Neural crest cell (in vitro differentiated cells): ENCODE measurements at places on chromosomes 4 and X.

DNA sequence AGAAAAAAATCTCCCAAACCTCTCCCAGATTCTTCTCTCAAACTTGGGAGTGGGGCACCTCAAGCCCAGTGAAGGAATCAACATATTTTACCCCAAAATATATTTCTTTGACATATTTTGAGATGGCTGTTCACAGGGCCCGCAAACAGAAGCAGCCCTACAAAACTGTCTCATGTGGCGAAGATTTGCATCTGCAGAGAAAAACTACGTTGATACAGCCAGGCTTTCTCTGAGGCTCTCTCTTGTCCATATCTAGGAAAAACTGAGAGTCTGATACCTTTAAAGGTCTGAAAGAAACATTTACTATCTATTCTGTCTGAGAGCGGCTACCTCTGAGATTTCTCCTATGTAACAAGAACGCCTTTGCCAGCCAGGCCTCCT lies 23.3 kb upstream of the TMSB4X start:
- DNase-seq, result no peak

DNA sequence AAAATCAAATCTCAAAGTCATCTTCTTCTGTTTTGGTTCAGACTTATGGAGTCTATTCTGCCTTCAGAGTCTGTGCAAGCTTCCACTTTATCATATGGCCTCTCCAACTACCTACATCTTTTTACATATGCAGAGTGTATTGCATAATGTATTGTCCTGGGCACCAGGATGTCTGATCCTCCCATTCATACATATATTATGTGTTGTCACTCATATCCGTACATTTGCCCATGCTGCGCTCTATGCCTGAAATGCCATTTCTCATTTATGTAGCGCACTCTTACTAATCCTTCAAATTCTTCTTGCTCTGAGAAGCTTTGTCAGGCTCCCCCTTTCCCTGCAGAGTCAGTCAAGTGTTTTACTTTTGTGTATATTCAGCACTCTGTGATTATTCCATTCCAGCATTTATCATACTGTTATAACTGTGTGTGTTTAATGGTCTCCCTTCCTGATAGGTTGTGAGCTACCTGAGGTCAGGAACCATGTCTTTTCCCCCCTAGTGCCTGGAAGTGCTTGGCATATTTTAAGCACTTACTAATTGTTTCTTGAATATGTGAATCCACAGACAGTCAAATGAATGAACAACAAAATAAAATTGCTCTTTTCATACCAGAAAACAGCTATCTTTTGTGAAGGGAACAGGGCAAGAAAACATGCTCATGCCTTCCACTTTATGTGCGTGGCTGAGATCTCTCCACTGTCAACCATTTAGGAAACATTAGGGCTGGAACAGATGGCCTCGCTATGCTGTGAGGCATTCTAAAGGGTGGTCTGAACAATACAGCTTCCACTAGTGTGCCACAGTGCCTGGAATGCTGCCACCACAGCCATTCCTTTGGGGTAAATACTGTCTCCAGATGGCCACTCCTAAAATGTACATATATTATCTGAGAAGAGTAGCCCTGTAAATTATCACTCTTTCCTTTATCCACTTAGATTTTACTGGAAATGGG lies 81.8 kb downstream of the GLUD2 start:
- no peak for DNase-seq

- no peak for DNase-seq
Observed at GRCh38 chrX:56066016-56066415, 166.1 kb upstream of the KLF8 start.

DNA sequence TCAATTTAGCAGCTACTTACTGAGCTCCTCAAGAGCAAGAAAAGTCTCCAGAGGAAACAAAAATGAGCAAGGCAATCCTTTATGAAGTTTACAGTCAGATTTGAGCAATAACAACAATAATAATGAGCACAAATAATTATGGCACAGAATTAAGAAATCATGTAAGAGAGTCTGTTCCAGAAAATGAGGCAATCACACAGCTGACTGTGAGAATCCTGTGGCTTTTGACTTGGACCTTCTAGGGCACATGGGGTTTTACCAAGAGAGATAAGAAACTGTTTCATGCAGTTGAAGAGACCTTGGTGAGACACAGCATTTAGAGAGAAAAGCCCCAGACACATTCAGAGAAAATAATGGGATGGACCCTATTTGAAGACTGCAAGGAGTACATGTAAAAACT lies 362.6 kb upstream of the MAGEB2 start:
- DNase-seq, result no peak
